ENCODE measurements at places on chromosomes 7 and 10.

DNA sequence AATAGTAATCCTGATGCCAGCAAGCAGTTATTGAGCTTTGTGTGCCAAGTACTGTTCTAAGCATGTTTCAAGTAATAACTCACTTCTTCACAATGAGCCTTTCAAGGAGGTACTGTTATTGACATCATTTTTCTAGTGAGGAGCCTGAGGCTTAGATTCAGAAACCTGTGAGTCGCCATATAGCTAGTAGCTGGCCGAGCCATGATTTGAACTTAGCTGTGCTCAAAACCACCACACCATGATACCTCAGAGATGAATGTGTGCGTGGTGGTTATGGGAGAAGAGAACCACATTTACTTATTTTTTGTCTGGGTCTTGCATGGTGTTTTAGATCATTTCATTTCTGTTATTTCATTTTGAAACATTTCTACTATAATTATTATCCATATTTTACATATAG lies 578.9 kb downstream of the AUTS2 start:
- no peak for DNase-seq

DNA sequence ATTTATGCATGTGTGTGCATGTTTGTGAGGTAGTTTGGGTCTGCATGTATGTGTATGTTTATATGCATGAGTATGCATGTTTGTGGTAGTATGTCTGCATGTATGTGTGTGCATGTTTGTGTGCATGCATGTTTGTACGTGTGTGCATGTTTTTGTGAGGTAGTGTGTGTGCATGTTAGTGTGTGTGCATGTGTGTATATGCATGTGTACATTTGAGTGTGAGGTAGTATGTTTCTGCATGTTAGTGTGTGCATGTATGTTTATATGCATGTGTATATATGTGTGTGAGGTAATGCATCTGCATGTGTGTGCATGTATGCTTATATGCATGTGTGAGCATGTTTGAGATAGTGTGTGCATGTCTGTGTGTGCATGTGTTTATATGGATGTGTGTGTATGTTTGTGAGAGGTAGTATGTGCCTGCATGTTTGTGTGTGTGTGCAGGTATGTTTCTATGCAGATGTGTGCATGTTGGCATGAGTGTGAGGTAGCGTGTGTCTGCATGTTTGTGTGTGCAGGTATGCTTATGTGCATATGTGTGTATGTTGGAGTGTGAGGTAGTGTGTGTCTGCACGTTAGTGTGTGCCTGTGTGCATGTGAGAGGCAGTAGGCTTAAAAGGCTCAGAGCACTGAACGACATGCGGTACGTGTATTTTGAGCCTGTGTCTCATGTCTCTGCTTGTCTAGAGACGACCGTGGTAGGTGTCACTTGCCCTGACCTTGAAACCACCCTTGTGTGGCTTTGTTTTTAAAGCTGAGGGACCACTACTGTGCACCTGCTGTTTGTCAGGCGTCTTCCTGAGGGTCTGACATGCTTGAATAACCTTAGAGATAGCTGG lies 43.7 kb downstream of the PFKP start:
- no peak for DNase-seq

- DNase-seq, result no peak
Observed at GRCh38 chr10:66844176-66844942, 81.5 kb upstream of the LRRTM3 start.

DNA sequence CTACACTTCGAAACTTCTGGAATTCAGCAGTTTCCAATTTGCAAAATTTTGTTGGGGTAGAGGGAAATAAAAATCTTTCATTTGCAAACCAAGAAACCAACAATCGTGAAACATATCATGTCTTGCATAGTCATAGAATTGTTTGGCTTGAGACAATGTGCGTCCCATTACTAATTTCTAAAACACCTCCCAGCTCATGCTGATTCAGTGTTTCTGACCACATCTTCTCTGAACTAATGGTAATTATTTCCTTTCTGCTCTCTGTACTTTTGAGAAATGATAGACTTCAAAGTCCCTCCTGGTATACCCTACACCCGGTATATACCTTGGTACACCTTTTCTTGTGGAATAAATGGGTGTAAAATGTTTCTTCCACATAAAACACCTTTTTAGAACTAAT lies 41.8 kb upstream of the TSPAN13 start:
- DNase-seq, result no peak

GRCh38 chr10:132193907-132194552 lies 7.3 kb downstream of the DPYSL4 start:
- no peak for DNase-seq

GRCh38 chr10:43160046-43160920 lies 22.0 kb downstream of the CSGALNACT2 start:
- DNase-seq, result peak; percentile 84

GRCh38 chr10:83553366-83553765 lies 585.9 kb upstream of the GHITM start:
- DNase-seq, result no peak

GRCh38 chr7:118224521-118224920 lies at the start of gene ANKRD7:
TSS of gene ANKRD7 (plus strand) at chr7:118224704. CDS start at chr7:118224831, 127 bp downstream.
- DNase-seq, result no peak

GRCh38 chr7:5005066-5005465 lies 40.6 kb upstream of the RBAK start:
- DNase-seq, result no peak

DNA sequence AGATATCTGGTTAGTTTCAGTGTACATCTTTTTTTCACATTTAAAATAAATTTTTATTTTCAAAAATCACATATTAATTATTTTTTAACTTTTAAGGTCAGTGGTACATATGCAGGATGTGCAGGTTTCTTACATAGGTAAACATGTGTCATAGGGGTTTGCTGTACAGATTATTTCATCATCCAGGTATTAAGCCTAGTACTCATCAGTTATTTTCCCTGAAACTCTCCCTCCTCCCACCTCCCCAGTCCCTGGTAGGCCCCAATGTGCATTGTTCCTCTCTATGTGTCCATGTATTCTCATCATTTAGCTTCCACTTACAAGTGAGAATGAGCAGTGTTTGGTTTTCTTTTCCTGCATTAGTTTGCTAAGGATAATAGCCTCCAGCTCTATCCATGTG lies 323.0 kb downstream of the C7orf25 start:
- no peak for DNase-seq

- DNase-seq, result peak; percentile 14
Observed at GRCh38 chr7:91941450-91941849, 788 bp downstream of the AKAP9 start.

- DNase-seq, result peak; percentile 28
Observed at GRCh38 chr7:44678471-44679179, 70.0 kb upstream of the ZMIZ2 start.

DNA sequence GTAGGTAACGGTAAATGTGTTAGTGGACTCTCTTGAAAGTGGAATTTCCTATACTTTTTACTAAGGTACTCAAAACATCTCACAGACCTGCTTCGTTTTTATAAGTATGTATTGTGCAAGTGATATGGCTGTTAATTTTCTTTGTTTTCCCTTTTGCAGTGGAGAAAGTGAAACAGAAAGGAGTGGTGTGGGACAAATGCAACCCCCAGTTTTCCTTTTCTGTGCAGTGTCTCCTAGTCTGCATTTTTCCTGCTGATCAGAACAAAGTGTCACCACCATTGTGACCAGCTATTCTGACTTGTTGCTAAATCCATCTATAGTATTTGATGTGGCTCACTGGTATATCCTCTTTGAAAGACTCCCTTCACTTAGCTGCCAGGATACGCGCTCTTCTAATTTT lies 410.0 kb downstream of the EXOC4 start:
- DNase-seq, result no peak

DNA sequence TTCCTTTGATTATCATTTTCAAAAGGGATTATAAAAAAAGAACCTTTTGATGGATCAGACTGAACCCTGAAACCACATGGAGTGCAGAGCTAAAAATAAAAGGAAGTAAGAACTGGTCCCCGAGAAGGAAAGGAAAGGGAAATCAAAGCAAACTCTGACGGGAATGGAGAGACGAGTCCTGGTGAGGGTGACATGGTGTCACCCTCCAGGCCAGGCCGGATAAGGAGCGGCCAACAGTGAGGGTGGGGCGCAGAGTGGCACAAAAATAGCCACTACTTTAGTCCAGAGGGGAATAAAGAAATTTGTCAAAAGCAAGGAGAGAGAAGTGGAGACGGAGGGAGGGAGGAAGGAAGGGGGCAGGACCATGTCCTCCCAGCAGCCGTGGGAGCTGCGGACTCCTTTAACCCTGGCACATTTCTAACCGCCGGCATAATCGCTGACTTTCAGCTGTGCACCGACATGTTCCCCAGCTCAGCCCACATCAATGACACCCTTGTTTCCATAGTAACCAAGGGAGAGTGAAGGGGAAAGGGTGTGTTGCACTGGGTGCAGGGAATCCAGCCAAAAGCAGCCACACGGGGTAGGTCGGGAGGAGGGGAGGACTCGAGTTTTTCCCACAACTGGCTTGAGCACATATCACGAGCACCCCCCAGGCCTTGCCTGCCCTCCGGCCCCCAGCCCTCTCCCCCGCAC lies 29.7 kb downstream of the TRIM8 start:
- peak; percentile 78 for DNase-seq

GRCh38 chr10:62760401-62760800 lies 44.1 kb upstream of the ADO start:
- peak; percentile 61 for DNase-seq

- no peak for DNase-seq
Observed at GRCh38 chr10:103835096-103836050, 20.0 kb downstream of the SH3PXD2A start.

DNA sequence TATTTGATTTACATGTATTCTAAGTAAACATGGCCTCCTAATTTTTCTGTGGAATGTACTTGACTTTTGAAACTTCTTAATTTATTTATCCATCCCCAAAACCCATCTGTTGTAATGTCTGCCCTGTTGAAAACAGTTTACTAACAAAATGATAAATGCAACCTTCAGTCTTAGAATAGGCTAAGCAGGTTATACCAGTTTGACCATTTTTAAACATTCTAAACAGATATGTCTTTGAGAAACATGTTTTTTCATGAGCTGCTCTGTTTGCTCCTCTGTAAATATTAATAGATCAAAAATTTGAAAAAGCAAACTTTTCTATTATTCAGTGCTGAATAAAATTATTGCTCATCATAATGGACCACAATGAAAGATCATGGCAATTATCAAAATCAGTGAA lies 33.4 kb upstream of the NRBF2 start:
- DNase-seq, result no peak

DNA sequence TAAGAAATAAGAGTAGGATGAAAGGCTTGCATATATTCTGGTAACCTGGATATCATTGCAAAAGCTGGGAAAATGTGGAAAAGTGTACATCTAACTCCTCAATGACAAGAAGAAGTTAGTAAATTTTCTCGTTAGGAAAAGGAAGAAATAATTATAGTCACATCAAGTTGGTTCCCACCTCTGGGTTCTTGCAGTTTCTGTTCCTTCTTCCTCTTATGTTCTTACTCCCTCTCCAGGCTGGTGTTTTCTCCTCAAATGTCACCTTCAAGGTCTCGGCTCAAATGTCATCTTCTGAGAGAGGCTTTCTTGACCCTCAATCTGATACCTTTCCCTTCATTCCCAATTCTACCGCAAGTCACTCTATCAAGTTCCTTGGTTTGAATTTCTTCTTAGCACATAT lies 64.4 kb downstream of the ENTPD1 start:
- peak; percentile 22 for DNase-seq

GRCh38 chr10:123202506-123202905 lies 48.3 kb downstream of the BUB3 start:
- DNase-seq, result no peak

- DNase-seq, result peak; percentile 86
Observed at GRCh38 chr7:139718859-139719258, 58.9 kb downstream of the HIPK2 start.

DNA sequence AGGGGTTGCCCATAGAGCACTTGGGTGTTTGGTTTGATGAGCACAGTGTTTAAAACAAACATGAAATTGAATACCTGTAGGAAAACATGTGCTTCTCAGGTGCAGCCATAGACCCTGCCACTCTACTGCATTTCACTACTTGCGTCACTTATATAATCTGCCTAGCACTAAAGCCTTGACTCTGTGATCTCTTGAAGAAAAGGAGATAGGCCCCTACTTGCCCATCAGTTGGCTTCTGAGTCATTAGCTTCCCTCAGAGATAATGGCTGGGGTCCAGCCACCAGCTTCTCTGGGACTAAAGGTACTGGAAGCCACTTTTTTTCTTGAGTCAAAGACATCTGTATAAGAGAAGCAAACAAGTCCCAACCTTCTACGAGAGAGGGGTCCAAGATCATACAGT lies 45.9 kb upstream of the BTRC start:
- DNase-seq, result no peak

- DNase-seq, result peak; percentile 45
Observed at GRCh38 chr10:80382989-80383388, 25.4 kb upstream of the PRXL2A start.

GRCh38 chr7:69537691-69538090 lies 60.6 kb upstream of the AUTS2 start:
- DNase-seq, result no peak

DNA sequence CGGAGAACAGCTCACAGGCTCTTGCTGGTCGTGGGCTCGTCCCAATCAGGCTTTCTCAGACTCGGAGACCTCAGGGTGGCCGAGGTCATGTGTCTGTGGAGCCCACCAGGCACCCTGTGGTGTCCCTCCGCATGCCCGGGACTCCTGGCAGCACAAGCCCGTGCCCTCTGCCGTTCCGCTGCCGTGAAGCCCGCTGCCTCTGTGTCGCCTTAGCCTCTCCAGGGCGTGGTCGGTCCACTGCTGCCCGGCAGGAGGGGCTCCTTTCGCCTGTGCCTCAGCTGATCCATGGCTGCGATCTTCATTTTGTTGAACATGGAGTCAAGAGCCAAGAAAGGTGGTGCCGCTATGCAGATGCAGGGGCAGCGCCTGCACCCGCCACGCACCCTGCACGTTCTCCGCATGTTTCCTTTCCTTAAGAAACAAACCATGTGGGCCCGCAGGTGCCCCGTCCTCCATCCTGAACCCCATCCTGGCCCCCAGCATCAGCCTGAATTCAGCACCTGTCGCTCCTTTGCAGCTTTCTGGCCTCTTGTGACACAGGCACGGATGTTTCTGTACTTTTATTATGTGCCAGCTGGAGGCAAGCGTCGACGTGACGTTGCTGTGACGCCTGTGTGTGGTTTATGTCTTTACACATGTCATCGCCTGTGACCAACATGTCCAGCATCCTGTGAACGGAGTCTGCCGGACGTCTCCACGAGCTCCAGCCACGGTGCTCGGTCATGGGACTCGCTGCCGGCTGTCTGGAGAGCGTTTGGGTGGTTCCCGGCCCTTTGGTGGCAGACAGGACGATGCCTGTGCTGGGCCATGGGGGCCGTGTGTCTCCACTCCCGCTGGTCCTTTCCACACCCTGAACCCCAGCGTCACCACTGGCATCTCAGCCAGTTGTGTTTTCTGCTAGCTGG lies 69.9 kb downstream of the NKX6-2 start:
- DNase-seq, result no peak
